ENCODE measurements at places on chromosomes 3 and 15. TPM values are rescaled to one million over a fixed set of nuclear protein-coding genes. Genes with fewer than 3 reads are reported as not detected.

GRCh38 chr3:3664935-3665334 lies 134.3 kb upstream of the LRRN1 start:
- no peak for DNase-seq

GRCh38 chr15:59150185-59150584 lies 45.2 kb downstream of the CCNB2 start:
- no peak for DNase-seq

DNA sequence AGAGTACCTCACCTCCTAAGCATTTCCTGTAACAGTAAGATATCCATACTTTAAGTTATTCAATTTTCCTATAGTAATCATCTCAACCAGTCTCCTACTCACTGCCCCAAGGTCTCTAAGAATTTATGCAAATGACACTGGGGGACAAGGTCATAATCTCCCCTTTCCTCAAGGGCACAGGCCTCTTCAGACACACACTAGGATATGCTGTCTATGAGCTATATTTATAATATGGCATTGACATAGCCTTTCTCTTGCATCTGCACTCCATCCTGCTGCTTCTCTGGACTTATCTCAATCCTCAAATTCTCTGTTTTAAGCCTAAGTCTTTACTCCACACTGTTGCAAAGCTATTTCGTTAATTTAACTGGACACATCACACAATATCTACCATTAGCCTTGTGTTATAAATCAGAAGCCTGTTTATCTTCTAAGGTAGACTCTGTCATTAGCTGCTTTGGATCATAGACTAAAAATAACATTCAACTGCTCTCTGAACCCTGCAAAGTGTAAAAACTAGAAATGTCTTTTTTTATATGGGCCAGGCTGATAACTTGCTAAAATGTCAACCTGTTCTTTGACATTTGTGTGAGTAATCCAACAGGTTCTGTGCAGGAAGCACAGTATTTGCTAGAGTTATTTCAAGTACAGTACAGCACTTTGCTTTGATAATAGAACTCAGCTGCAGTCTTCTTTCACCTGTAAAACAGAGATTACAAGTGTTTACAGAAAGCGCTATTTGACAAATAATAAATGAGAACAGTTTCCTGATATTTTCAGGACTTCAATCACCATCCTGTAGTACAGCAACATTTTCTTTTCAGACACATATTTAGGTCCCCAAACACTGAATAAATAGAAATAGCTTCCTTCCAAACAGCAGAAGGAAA lies 17.8 kb upstream of the SEC62 start:
- no peak for DNase-seq

GRCh38 chr3:53081318-53081717 lies 35.4 kb upstream of the SFMBT1 start:
- DNase-seq = no peak

DNA sequence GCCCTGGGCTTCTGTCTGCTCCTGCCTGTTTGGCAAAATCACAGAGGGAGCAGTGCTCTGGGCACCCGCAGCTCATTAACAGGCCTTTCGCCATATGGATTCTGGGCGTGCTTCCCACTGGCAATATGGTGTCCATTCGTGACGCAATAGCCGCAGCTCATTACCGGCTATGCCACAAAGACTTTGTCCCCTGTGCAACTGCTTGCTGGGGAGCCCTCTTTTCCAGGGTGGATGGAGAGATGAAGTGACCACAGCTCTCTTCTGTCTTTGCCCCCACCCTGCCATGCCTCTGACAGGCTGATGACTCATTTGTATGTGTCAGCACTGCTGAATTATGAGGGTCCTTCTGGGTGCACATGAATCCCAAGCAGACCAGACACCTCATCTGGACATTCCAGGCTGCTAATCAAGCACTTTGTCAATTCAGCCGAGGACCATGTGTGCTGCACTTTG lies 214.3 kb upstream of the FEZF2 start:
- DNase-seq = no peak

- no peak for DNase-seq
Observed at GRCh38 chr15:77010857-77011256, 15.9 kb downstream of the PSTPIP1 start.

GRCh38 chr15:70741677-70742293 lies 21.6 kb downstream of the UACA start:
- DNase-seq = no peak

Gene GXYLT2
- total RNA-seq = not detected
